CD4-positive, alpha-beta T cell treated with Interleukin-12 subunit alpha and Interleukin-12 subunit beta, for 1 hour (primary cell): ENCODE measurements at places on chromosomes 4 and X.
A peak's percentile ranks its signal among the peaks of the same experiment; 100 is the strongest.

DNA sequence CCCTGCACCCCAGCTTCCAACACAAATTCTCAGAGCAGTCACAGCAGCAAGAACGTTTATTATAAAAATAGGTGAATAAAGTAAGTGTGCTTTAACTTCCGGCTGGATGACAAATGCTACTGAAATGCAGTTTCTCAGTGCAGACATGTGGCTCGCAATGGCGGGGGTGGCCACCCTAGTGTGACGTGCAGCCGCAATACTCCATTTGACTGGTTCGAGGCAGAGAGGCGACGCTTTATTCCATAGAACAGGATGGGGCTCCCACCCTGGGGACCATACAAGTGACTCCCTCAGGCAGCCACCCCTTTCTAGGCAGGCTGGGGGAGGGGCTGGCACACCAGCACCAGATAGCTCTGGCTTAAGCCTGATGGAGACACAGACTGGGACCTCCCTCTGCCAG lies 14.5 kb downstream of the TNIP2 start:
- no peak for DNase-seq

DNA sequence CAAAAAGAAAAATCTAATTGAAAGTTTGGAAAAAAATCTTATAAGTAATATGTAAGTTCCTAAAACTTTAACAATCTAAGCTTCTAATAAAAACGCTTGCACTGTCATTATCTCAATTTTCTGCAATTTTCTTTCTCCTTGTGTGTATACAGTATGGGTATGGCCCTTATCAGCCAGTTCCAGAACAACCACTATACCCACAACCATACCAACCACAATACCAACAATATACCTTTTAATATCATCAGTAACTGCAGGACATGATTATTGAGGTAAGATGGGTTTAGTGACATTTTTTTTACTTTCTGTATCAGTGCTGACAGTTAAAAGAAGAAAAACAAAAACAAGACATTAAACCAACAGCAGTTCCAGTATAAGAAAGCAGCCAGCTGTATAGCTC lies 4.9 kb downstream of the STATH start:
- no peak for DNase-seq

DNA sequence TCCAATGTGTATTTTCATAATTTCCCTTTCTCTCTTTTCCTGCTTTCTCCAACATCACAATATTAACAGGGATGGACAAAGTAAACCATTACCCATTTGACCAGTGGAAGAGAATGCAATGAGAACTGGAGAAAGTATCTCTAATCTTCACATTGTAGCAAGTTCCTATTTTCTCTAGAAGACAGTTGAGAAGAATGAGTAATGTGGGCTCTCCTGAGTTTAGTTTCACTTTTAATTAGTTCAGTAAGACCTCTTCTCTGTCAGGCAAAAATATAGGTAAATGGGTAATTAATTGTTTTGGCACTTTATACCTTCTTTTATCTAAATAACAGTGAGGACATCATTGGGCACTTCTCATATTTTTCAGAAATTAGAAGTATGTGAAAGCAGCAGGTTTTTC lies 602.0 kb downstream of the GLUD2 start:
- no peak for DNase-seq

GRCh38 chrX:128582036-128582435 lies 529.8 kb upstream of the ACTRT1 start:
- DNase-seq, result no peak

- no peak for DNase-seq
These were observed 5.0 kb downstream of the DCAF8L1 start for GRCh38 chrX:27976284-27976683.

- no peak for DNase-seq
These were observed 39.2 kb downstream of the SGMS2 start for GRCh38 chr4:107863850-107864371.

DNA sequence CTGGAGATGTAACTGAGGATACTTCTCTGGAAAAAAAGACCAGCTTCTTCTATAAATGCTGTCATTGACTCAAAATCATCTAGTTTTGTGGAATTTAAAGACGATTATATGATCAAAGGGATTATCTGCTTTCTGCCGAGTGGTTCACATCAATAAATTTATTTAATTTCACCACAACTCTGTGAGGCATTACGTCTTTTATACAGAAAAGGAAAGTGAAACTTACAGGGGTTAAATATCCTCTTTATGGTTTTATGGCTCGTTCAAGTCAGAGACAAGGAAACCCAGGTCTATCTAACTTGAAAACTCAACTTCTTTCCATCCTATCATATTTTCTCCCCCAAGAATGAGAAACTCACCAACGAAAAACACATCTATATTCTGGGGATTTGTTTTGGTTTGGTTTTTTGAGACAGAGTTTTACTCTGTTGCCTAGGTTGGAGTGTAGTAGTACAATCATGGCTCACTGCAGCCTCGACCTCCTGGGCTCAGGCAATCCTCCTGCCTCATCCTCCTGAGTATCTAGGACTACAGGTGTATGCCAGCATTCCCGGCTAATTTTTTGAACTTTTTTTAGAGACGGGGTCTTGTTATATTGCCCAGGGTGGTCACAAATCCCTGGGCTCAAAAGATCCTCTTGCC lies 377.9 kb upstream of the EMCN start:
- DNase-seq, result peak; percentile 33

DNA sequence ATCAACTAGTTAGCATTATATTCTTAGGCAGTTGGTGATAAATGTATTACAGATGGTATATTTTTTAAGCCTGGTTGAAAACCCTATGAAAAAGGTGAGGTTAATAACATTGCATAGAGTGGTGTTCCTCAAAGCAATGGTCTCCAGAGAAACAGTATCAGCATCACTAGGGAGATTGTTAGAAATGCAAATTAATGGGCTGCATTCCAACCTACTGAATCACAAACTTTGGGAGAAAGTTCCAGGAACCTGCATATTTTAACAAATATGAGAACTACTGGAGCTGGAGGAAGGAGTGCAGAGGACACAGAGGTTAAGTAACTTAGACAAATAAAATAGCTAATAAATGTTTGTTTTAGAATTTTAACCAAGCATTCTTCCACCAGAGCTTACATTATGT lies 166.9 kb upstream of the PCDH10 start:
- no peak for DNase-seq

DNA sequence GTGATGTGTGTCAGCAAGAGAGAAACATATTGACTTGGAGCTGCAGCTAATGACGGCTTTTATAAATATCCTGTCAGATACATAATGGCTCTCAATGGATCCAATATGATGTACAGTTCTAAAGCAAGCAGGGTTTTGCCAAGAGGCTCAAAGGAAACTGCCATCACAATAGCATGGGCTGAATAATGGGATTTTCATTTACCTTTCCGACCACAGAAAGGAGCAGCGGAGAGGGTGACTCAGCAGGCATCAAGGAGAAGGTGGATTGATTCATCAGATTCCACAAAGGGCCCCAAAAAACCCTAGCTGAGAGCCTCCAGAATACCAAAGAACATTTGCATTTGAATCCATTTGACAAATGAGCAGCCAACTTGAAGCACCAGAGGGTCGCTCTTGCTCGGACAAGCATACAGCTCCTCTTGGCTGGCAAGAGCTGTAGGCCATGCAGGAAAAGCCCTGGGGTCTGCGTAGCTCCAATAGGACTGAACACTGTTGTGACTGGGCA lies 355.7 kb upstream of the NOCT start:
- no peak for DNase-seq

DNA sequence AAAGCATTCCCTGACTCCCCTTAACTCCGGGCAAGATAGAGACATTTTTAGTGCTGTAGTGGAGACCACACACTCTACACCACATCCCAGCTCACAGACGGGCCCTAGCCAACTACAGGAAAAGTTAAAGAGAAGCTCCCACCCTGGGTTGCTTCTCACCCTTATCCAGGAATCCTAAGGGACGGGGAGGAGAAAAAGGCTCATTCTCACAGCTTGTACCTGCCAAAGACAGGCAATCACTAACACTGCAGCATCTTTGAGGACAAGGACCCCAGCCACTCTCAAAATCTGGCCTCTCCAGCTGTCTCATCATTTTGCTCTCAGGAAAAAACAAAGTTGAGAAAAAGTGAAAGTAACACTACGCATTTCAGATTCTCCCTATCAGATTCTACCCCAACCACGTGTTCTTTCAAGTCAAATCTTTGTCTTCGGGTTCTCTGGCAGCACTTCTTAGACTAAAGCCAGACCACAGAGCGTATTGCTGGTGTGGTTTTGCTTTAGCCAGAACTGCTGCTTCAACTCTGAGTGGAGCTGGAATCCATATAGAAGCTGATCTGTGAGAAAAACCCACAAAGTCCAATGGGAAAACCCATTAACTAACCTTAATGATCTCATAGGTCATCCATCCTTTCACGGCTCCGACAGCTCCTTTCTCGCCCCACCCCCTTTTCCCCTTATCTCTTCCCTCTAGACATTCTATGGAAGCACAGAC lies 605.9 kb upstream of the DIPK2B start:
- DNase-seq, result peak; percentile 78

DNA sequence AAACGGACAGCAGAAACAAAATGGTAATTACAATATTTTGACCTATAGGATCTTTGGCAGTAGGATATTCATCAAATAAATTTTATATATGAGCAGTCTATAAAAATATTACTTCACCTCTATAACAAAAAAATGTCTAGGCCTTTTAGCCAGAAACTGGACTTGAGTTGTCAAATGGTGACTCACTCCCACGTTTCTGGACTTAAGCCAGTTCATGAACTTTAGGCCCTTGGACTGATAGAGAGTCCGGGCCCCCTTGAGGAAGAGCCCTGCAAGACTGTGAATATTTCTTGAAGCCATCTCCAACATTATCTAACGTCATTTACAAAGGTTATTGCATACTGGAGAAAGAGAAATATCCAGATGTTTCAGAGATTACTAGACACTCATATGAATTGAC lies 106.8 kb upstream of the FAM47A start:
- DNase-seq, result no peak

- DNase-seq, result no peak
These were observed 52.2 kb downstream of the ABCG2 start for GRCh38 chr4:88106205-88106604.

- DNase-seq, result peak; percentile 37
These were observed 62.7 kb downstream of the GAB1 start for GRCh38 chr4:143399113-143399949.

- DNase-seq, result no peak
These were observed 278.7 kb downstream of the RCHY1 start for GRCh38 chr4:75235359-75235951.

DNA sequence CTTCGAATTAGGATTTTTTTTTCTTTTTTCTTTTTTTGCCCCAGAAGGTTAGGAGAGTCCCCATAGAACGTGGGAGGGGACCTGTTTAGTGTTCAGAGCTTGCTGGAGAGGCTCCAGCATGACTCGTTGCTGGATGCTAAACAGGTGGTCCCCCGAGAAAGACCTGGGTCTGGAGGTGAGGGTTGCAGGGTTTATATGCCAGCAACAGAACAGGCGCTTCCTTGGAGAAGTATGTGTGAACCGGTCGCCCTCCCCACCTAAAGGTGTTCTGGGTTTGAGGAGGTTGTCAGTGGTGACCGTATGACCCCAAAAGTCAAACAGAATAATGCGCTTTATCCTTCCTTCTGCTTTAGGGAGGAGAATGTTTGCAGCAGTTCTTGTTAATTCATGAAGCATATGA lies 52.1 kb upstream of the SHOX start:
- DNase-seq, result no peak

DNA sequence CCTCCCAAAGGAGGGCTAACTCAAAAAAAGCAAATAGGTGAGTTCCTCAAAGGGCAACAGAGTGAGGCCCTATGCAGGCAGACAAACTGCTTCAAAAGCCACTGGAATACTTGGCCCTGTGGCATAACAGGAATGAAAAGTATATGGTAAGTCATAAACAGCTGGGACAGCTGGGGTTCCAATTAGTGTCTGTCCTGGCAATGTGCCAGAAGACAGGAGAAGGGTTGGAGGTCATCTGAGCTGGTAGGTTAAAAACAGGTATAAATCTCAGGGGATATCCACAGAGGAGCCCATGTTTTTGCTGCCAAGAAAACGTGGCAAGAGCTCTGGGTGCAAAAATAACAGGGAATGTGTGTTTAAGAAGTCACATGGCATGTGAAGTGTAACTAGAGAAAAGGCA lies 111.6 kb downstream of the APOOL start:
- DNase-seq, result no peak

- no peak for DNase-seq
These were observed 60.0 kb upstream of the RAPGEF2 start for GRCh38 chr4:159042868-159043267.

- no peak for DNase-seq
These were observed 21.7 kb downstream of the PJA1 start for GRCh38 chrX:69143530-69143929.

DNA sequence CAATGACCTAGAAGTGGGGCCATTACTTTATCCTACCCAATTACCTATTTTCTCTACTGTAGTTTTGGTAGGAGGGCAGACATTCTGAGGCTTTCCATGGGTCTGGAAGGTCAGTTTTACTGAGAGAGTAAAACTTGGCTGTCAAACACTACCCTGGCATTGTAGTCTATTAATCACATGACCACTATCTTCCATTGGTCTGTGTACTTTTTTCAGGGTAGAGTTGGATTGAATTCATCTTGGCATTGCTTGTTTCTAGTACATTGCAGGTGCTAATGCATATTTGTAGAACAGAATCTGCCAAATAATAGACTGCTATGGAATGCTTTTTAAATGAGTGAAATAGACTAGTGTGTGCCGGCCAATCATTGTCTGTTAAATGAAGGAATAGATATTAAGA lies 271.9 kb downstream of the STIM2 start:
- no peak for DNase-seq

DNA sequence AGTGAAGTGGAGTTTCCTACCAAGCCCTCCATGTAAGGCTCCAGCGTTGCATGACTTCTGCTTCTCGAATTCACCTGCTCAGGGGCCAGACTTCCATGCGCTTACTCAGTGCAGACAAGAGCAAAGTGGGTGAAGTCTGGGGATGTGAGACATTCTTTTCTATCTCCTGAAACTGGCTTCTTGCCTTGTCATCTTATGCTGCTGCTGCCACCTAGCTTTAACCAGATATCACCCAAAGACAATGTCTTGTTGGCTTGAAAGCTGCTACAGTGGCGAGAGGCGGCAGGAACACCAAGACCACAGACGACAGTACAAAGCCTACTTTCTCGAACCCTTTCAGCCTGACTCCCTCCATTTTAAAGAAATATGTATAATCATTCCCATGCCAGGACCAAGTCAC lies 103.6 kb upstream of the ADGRG2 start:
- peak; percentile 2 for DNase-seq

GRCh38 chr4:169064296-169064695 lies 54.2 kb upstream of the CBR4 start:
- no peak for DNase-seq

GRCh38 chr4:59537246-59537886 lies 1662.8 kb upstream of the ADGRL3 start:
- DNase-seq, result no peak
